ENCODE measurements at places on chromosomes 13 and 19.

- DNase-seq = no peak
These were observed 43.4 kb downstream of the COL4A2 start for GRCh38 chr13:110350509-110350908.

- no peak for DNase-seq
These were observed 2689.7 kb downstream of the PCDH9 start for GRCh38 chr13:64540468-64540867.

GRCh38 chr19:927351-927779 lies 1.5 kb downstream of the ARID3A start:
- DNase-seq = no peak

- DNase-seq = no peak
These were observed 327.2 kb downstream of the GPC5 start for GRCh38 chr13:91725646-91726045.
